Stimulated activated effector memory CD8-positive, alpha-beta T cell treated with anti-CD3 and anti-CD28 coated beads, Interleukin-12 subunit alpha, Interleukin-12 subunit beta, amount 100 ng/mL, for 72 hours (primary cell): ENCODE measurements at places on chromosomes 2 and 18.

DNA sequence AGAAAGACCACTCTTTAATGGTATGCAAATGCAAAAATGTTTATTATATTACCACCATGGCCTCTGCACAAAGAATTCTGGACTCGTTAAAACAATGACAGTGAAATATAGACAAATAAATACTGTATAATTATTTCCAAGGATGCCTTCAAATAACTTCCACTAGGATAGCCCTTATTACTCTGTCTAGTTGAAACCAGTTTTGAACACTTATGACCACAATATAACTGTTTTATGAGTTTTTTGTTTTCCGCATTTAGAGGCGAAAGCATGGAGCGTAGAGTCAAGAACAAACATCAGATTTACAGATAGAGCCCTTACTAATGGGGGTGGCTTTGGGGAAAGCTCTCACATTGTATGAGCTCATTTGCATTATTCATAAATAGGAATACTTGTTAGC is 559.5 kb downstream of the CNTNAP5 start:
- no peak for DNase-seq

GRCh38 chr2:160532388-160532787 is 38.8 kb upstream of the RBMS1 start:
- DNase-seq = no peak

GRCh38 chr2:228039752-228040534 is 141.5 kb downstream of the SPHKAP start:
- DNase-seq = no peak

DNA sequence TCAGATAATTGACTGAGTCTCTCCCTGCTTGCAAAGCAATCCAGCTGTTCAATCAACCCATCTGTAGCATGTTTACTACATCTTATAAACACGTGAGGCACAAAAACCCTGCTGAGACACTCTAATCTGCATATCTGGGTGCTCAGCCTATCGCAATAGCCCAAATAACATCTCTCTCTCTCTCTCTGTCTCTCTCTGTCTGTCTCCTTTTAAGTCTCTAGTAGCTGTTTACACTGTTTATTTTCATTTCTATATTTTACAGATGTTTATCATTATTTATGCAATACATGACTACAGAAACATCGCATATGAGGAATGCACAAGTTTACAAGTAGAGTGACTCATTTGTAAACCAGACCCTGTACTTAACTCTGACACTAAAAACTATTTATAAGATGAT is 422.1 kb upstream of the DSEL start:
- no peak for DNase-seq

DNA sequence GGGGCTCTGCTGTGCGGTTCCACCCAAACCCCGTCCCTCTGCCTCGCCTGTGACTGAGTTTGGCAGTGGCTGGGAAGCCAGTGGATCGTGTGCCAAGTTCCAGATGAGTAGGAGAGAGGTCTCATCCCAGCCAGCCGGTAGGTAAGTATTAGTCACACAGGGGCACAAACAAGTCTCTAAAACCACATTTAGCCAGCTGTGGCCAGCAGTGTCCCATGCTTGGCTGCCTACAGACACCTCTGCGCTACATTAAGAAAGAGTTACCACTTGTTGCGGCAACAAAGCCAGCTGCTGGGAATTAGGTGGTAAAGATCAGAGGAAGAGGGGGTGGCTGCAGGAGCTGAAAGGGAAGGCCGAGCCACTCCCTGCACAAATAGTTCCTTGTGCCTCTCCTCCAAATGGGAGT is 81.2 kb downstream of the GATA6 start:
- DNase-seq = no peak

- DNase-seq = no peak
Measured at GRCh38 chr2:36502081-36502480, 95.9 kb downstream of the FEZ2 start.

DNA sequence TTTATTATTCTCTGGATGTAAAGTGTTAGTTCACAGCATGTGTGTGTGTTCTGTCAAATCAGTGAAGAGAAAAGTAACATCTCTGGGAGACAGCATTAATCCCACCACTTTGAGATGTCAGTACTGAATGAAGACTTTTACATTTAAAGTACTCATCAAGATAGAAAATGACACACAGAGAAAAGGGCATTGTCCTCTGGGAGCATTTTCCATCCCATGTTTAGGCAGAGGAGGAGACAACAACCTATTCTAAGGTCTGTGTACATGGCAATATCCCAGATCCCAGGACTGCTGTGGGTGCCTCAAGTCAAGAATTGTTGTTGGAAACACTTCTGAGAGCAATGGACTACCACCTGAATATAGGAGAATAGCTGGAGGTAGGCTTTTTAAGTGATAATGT is 201.5 kb downstream of the PPP1R1C start:
- no peak for DNase-seq

GRCh38 chr18:9495916-9496705 is 20.8 kb downstream of the RALBP1 start:
- no peak for DNase-seq

- no peak for DNase-seq
Measured at GRCh38 chr2:85458601-85459563, 40.4 kb downstream of the SH2D6 start.

DNA sequence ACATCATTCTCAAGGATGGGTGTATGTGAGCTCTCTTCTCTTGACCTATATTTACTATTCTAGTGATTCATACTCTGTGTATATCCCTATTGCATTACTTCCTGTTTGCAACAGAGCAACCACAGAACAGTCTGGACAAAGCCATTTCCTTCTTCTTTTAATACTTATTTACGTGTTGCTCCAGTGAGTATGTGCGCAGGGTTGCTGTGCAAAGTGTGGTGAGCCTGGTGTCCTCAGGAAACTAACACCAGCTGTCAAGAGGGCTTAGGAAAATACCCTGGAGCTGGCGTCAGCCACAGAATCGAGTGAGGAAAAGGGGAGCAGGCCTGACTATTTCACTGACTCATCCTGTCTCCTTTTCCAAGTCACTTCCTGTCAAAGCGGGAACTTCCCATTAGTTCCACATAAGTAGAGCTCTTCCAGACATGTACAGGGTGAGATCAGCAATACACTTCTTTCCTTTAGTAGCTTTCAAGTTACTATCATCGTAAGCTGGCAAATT is 214.1 kb upstream of the COPS8 start:
- no peak for DNase-seq

- DNase-seq = no peak
Measured at GRCh38 chr2:191701696-191702095, 23.8 kb downstream of the NABP1 start.

- DNase-seq = no peak
Measured at GRCh38 chr2:27509326-27509725, 12.7 kb downstream of the GCKR start.

GRCh38 chr2:231720987-231721966 is 13.0 kb downstream of the PTMA start:
- no peak for DNase-seq

- DNase-seq = no peak
Measured at GRCh38 chr18:69444221-69444620, 43.5 kb downstream of the DOK6 start.

DNA sequence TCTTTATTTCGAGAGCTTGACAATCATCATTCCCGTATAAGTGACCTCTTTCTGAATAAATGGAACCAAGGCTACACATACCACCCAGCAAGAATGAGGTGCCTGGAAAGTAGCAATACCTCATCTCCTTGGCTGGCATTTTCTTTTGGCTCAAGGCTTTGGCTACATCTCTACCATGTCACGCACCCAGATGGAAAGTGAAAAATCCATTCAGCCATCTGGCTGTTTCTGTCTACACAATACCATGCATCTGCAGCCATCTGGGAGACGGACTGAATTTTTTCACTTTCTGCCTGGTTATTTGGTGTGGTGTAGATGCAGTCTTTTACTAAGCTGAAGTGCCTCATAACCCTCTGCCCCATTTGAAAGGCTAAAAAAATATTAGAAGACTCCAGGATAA is 566.9 kb downstream of the BCL11A start:
- no peak for DNase-seq

GRCh38 chr2:113124181-113124961 is 3.0 kb upstream of the IL1RN start:
- no peak for DNase-seq

GRCh38 chr2:238141541-238142318 is 3.3 kb downstream of the KLHL30 start:
- no peak for DNase-seq

DNA sequence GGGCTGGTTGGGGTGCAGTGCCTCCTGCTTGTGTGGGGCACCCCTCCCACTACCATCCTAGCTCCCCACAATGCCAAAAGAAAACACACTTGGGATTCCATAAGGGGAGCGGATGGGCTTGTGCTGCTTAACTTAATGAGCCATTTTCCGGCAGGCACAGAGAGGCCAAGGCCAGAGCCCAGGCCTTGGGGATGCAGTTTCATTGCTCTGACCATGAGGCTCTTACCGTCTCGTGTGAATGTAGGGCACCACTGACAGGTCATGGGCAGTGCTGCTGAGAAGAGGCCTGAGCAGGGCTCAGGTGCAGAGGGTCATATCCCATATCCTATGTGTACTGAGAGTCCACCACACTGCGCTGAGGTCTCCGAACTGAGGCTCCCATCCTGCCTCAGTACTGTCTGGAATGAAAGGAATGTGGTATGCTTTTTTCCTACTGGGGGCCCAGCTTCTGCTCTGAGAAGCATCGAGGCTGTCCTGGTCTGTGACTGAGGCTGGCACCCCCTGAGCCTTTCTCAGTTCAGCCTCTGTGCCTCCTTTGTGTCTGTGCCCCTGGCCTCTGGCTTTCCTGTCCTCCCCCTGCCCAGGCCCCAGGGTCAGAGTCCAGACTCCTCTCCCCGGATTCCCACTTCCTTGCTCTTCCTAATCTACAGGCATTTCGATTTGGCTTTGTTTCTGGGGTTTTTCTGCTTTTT is 45.2 kb upstream of the MAPRE3 start:
- no peak for DNase-seq

DNA sequence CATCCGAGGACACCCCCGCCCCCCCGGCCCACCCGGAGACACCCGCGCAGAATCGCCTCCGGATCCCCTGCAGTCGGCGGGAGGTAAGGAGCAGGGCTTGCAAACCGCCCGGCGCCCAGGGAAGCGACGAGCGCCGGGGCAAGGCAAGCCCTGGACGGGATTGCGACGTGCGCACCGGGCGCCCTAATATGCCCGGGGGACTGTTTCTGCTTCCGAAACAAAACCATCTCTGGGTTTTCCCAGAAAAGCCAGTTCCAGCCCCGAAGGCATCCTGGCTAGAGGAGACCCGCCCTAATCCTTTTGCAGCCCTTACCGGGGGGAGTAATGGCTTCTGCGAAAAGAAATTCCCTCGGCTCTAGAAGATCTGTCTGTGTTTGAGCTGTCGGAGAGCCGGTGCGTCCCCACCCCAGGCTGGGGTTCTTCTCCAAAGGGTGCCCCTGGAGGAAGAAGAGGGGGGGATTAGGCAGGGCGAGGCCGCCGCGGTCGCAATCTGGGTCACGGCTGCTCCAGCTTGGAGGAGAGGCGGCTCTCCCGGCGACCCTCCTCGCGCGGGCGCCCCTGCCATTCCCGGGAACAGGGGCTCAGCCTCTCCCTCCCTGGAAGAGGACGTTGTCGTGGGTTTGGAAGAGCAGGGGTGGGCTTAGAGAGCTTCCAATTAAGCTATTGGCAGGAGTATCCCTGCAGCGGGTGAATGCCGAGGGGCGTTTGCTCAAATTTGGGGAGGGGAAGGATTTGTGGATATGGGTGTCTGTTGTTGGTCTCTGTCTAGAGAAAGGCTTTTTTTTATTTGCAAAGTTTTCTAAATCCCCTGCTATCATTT is 521 bp downstream of the MYCN start:
- DNase-seq = no peak

DNA sequence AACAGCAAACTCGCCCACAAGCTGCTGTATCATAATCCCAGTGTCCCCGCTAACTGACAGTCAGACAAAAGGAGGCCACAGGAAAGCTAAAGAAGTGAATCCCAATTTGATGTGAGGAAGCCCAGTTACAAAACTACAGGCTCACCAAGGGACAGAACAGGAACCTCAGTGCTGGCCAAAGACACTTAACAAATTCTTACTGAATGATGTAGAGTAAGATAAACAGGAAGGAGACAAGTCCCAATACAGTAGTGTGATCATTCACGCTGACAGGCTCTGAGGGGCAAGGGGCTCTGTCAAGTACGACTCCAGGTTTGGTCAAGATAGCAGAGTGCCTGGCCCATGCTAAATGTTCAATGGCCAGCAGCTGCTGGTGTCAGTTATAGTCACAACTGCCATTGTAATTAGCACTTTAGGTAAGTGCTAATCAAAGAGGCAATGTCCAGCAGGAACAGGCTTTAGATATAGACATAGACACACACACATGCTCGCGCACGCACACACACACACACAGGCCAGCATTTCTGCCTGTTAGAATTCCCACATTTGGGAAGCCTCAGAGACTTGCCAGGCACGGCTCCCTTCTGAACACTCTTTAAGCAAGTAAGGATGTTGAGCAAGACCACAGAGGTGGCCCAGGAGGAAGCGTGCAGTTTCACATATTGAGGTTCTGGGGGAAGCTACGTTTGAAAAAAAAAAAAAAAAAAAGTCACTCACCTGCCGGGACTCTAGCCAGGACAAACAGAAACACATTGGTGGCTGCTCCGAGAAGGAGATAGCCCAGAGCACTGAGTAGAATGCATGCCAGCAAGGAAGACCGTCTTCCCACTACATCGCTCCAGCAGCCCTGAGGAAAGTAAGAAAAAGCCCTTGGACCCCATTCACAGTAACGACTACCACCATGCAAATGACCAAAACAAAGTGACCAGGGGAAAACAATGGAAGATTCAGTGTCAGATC is 35.4 kb upstream of the TMEM182 start:
- DNase-seq = no peak

GRCh38 chr2:238581126-238581525 is 154.4 kb downstream of the ASB1 start:
- DNase-seq = no peak

- no peak for DNase-seq
Measured at GRCh38 chr18:26784599-26784998, 80.9 kb downstream of the AQP4 start.

- no peak for DNase-seq
Measured at GRCh38 chr18:56258178-56258577, 380.2 kb downstream of the TXNL1 start.

DNA sequence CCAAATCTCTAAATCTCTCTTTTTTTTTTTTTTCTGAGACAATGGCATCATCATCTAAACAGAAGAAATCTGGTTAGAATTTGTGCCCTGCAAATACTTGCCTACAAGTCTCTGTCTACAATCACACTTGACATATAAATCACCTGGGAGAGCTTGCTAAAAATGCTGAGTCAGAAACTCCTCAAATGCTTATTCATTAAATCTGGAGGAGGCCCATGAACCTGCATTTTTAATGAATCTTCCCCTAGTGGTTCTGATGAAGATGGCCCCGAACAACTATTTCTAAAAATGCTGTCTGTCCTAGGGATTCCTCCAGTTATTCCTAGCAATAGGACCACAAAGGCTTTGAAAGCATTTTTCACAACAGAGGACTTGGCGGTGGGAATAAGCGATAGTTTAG is 1.6 kb upstream of the CSRNP3 start:
- DNase-seq = no peak
